Posterior cingulate gyrus (tissue), 11 donors: ENCODE measurements at places on chromosomes 5 and 9.
A peak's percentile ranks its signal among the peaks of the same experiment; 100 is the strongest.

DNA sequence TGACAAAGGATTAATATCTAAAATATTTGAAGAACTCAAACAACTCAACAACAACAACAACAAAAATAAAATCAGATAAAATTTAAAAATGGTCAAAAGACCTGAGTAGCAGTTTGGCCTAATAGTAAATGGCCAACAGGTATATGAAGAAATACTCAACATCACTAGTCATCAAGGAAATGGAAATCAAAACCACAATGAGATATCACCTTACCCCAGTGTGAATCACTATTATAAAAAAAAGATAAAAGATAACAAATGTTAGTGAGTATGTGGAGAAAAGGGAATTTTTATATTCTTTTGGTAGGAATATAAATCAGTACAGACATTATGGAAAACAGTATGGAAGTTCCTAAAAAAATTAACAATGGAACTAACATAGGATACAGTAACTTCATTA is 247.9 kb upstream of the TRPC7 start:
- DNase-seq = no peak

DNA sequence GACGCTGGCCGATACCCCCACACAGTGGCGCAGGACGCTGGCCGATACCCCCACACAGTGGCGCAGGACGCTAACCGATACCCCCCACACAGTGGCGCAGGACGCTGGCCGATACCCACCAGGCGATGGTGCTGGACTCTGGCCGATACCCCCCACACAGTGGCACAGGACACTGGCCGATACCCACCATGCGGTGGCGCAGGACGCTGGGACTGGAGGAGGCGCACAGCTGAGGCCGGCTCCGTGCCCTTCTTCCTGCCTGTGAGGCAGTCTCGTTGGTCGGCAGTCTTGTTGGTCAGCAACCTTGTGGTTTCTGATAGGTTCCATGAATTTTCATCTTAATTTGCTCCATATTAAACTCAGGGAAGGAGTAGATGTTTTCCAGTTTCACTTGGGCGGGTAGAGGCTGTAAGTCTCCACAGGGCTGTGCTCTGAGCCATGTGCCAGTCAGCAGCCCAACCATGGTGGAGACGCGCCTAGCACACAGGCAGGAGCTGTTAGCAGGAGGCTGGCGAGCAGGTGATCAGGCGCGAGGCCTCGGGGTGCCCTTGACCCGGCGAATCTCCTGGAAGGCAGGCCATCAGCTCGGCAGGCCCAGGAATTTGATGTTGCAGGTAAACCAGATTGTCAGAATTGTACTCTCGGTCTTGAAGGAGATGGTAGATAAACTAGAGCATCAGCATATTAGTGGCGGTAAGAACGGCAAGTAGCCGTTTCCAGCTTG is 75.6 kb downstream of the EHMT1 start:
- no peak for DNase-seq

DNA sequence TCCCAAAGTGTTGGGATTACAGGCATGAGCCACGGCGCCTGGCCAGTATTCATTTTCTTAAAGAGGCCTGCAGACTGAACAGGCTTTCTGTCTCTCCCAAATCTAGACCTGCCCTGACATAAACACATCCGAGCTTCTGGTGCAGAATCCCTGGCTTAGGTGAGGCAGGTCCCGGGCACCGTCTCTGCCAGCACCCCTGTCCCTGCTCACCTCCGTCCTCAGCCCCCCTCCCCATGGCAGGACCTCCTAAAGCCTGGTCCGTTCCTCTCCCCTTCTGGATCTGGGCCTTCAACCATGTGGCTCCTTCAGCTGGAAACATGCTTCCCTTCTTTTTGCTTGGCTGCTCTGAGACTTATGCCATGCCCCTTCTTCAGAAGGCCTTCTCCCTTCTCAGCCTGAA is 22.7 kb upstream of the RXRA start:
- no peak for DNase-seq

- DNase-seq = no peak
These were observed 318.4 kb upstream of the PANK3 start for GRCh38 chr5:168897387-168898122.

- DNase-seq = no peak
These were observed 10.7 kb upstream of the UBAC1 start for GRCh38 chr9:135971892-135972291.

GRCh38 chr5:32805971-32806638 is 95.0 kb downstream of the NPR3 start:
- DNase-seq = no peak

DNA sequence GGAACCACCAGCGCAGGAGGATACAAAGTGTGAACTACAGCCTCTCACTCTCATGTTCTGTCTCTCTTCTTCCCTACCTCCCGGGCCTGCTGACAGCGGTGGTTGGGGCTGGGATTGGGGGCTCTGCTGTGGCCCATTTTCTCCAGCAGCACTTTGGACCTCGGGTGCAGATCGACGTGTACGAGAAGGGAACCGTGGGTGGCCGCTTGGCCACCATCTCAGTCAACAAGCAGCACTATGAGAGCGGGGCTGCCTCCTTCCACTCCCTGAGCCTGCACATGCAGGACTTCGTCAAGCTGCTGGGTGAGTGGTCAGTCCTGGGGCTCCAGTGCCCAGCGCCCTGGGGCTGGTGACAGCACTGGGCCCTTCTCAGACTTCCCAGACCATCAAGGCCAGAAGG is 4.7 kb downstream of the PCYOX1L start:
- no peak for DNase-seq

DNA sequence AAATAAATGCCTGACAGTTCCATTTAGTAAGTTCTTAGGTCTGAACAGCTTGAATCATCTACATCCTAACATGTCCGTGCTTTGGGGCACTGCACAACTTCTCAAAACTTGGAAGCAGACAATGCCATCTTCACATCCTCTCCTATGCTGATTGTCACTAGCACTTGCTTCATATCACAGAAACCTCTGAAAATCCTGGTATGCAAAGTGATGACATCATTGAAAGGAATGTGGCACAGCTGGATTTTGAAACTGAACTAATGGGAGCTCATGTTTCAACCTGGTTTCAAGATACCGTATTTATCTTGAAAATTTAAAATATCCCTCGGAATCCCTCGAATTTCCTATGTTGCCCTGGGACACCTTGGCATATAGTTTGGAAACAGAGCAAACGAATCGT is 490.2 kb upstream of the DAP start:
- DNase-seq = no peak

DNA sequence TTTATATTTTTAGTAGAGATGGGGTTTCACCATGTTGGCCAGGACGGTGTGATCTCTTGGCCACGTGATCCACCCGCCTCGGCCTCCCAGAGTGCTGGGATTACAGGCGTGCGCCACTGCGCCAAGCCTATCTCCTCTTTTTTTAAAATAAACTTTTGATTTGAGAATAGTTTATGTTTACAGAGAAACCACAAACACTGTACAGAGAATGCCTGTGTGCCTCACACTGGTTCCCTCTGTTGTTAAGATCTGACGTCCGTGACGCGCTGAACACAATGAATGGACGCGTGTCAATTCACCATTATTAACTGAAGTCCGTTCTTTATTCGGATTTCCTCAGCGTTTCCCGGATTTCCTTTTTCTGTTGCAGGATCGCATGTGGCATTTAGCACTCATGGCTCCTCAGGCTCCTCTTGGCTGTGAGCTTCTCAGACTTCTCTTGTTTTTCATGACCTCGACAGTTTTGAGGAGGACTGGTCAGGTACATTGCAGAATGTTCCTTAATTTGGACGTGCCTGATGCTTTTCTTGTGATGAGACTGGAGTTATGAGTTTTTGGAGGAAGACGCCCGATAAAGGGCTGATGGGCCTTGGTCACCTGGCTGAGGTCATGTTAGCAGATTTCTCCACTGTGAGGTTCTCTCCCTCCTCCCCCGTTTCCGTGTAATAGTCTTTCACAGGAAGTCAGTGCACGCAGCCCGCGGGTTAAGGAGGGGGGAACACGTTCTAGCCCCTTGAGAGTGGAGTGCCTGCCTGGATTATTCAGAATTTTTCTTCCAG is 69.6 kb downstream of the ANKRD33B start:
- no peak for DNase-seq

GRCh38 chr9:136231478-136232297 is 13.9 kb downstream of the QSOX2 start:
- DNase-seq = no peak

DNA sequence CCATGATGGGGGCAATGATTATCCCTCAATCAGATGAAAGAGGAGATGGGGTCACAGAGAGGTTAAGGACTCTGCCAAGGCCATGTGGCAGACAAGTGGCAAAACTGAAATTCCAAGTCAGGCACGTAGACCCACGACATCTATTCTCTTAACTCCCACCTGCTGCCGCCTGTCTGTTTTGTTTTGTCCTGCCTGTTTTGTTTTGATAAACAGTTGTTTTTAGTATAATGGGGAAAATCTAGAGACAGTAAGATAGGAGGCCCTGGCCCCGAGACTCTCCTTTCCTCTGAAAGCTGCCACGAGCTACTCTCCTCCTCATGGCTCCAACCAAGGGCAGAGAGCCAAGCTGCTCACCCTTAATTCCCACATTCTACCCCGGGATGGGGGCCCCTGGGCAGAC is 4.9 kb downstream of the FSTL4 start:
- no peak for DNase-seq

GRCh38 chr5:39302472-39302871 is 61.8 kb downstream of the C9 start:
- no peak for DNase-seq

DNA sequence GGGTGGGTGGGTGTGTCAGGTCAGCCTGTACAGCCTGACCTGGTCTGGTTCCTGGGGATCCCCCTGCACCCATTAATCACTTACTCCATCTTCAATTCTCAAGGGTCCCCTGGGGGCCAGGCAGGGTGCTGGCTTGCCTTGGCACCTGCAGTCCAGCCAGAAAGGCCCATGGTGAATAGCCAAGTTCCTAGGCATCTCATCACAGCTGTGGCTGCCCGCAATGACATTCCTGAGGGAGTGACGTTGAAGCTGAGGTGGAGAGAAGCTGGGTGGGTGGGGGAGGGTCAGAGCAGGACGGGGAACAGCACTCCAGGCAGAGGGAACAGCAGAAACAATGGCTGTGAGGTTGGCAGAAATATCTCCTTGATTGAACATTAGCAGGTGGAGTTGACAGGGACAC is 10.6 kb downstream of the HMCN2 start:
- DNase-seq = peak; percentile 12

GRCh38 chr9:100066539-100066938 is 32.3 kb downstream of the ERP44 start:
- no peak for DNase-seq

GRCh38 chr5:37723162-37723961 is 116.5 kb downstream of the GDNF start:
- no peak for DNase-seq

DNA sequence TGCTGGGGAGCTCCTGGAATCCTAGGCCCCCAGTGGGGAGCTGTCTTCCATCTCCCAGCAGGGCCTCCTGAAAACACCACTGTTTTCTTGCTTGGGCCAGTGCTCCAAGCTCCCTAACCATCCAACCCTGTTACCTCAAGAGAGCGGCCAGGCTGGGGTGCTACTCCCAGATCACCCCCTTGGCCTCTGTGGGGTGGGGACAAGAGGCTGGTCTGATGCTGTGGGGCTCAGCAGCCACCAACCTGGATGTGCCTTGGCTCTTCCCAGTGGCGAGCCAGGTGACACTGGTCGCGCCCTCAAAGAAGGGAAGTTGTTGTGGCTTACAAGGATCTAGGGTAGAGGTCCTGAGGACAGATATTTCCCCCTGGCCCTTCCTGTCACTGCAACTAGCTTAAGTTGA is 49.0 kb downstream of the SECISBP2 start:
- DNase-seq = no peak

- no peak for DNase-seq
These were observed 421 bp upstream of the DEPDC1B start for GRCh38 chr5:60700416-60700757.

DNA sequence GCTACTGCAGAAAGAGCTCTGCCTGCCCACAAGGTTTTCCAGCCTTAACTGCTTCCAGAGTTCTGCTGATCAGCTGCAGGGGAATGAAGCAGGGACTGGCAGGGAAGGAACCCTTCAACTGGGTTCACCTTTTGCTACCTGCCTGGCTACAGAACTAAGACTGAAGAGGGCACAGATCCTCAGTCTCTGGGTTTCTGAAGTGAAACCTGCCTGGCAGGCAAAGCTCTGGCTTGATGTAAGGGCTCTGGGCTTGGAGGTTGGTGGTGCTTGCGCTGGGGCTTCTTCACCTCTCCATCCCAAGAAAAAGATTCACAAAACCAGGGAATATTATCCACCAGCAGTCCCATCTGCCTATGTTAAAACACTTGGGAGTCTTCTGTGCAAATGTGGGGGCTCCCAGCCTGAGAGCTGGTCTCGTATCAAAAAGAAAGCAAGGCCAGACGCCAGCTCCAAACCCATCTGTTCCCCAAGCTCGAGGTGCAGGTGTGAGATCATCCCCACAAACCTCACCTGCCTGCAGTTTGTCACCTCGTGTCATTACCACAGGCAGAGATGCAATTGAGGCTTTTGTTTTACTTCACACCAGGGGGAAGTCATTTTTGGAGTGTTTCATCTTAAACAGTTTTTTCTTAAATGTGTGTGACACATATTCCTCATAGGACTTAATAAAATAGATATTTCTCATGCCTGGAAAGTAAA is 58.3 kb downstream of the BNC2 start:
- DNase-seq = no peak

- no peak for DNase-seq
These were observed 232.7 kb downstream of the CCDC171 start for GRCh38 chr9:15785584-15785983.

DNA sequence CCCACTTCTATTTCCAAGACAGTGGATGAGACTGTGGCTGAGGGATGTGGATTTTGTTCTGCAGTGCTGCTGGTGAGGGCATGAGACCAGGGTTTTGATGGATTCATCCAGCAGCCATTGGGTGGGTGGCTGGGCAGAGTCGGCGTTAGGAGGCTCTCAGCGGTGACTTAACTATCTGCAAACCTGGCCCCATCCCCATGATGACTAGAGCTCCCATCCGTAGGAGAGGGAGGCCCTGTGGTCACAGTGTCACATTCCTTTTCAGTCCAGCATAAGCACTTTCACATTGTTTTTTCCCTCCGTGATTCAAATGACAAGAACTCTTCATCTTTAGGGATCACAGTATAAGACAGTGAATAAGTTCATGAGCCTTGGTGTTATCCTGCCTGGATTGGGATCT is 60.4 kb upstream of the SPRY4 start:
- no peak for DNase-seq

DNA sequence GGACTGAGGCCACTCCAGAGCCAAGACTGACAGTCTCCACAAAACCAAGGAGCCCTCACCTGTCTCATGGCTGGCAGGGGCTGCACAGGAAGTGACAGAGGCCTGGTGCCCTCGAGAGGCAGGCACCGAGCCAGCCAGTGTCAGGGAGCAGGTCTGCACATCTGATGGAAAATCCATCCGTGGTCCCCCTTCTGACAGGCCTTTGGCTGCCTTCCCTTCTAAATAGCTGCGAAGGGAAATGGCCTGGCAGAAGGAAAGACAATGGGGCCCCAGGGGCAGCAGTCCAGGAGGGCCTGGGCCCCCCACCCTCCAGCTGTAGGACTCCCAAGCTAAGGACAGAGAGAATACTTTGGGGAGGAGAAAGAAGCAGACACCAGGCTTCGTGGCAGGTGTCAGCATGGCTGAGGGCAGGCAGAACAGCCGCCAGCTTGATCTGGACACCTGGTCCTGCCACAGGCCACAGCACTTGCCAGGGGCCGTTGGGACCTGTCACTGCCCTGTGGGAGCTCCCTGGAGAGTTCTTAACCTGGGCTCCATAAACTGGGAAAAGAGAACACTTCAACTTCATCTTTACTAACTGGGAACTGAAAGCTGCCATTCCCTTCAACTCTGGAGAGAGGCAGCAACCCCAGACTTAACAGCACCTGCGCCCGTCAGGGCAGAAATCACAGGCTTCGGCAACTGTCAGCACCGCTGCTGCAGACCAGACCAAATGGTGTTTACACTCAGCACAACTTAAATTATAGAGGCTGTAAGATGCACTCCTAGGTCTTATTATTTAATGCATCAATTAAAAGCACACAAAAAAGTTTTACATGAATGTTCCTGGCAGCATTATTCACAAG is 22.0 kb downstream of the ADAMTS2 start:
- DNase-seq = peak; percentile 36
